ENCODE measurements at places on chromosomes 11 and 22.

DNA sequence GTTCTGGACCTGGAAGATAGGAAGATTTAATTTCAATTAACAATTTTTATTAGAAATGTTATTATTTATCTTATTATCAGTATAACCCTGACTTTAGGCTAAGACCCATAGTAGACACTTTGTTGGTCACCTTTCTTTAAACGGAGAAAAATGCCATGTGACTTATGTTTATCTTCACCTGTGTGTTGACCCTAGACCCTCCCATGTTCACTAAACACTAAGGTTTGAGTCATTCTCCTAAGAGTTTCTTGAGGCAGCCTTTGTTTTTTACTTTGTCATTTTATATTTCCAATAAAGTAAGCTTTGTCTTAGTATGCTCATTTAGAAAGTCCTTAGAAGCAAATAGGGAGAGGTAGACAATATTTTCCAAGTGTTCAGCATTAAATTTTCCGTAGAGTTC lies 771.7 kb downstream of the METTL15 start:
- no peak for DNase-seq

DNA sequence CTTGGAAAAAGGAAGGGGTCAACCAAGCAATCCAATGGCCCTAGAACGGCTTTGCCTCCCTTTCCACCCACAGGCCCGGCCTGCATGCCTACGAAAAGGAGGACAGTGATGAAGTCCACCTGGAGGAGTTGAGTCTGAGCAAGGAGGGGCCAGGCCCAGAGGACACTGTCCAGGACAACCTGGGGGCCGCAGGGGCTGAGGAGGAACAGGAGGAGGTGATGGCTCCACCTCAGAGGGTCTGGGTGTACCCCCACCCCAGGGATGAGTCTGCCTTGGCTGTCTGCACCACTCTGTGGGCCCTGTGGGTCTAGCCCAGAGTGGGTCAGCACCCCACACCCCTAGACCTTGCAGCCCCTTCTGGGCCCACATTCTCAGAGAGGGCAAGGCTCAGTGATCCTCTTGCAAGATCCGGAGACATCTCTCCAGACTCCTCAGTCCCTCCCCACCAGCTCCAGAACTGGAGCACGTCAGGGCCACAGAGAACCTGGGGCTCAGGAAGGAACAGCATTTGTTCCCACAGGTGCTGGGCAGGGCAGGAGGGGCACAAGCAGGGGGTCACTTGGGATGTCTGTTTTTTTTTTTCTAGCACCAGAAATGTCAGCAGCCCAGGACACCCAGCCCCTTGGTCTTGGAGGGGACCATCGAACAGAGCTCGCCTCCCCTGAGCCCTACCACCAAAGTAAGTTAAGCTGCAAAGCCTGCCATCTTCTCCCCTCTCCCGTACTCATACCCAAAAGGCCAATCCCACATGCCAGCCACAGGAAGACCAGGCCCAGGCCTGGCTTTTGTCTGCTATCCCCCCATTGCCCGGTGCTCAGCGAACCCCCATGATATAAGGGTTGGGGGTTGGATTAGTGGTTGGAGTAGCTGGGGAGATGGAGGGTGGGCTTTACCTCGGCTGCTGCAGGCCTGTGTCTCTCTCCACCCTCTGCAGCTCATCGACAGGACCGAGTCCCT lies 8.1 kb downstream of the PRR33 start:
- no peak for DNase-seq

DNA sequence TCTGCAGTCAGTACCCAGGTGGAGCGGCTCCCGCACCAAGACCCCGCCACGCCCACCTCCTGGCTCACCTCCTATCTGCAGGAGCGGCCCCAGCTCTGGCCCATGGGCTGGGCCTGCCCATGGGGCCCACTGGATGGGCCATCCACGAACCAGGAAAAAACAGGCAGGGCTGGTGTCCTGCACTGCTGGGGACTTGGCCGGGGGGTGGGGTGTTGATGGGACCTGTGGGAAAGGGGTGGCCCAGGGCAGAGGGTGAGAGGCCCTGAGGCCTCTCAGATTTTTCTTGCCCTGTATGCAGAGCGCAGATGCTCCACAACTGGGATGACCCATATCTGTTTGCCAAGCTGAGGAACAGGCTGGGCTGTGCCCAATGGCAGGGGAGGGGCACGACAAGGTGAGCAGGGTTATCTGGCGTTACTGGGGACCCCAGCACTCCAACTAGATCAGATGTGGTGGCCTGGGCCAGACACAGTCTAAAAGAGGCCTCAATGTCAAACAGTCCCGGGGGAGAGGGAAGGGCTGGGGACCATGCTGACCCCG lies 2.7 kb upstream of the PIM3 start:
- no peak for DNase-seq

- DNase-seq, result no peak
These were observed 2.5 kb downstream of the TSPO start for GRCh38 chr22:43153899-43154298.

DNA sequence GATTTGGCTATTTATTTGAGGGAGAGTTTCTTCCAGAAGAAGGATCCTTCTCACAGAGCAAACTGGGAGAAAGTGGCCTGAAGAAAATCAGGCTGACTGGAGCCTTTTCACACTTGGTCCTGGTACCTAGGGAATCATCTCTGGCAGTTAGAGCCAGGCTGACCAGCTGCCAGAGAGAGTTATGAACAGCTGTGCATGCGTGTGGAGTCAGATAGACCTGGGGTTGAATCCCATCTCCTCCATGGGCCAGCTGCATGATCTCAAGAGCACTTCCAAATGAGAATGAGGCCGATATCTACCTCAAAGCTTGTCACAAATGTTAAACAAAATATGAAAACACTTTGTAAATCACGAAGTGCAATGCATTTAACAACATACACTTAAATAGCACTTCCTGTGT lies 390.0 kb downstream of the TENM4 start:
- DNase-seq, result no peak

GRCh38 chr22:21865041-21865440 lies 2.4 kb downstream of the MAPK1 start:
- DNase-seq, result no peak

GRCh38 chr11:59196777-59197176 lies 15.9 kb downstream of the MPEG1 start:
- DNase-seq, result no peak
